ENCODE measurements at places on chromosomes 1 and 21. TPM values are rescaled to one million over a fixed set of nuclear protein-coding genes. Genes with fewer than 3 reads are reported as not detected.

GRCh38 chr1:53979712-53980450 is 33.7 kb downstream of the LRRC42 start:
- DNase-seq = no peak

DNA sequence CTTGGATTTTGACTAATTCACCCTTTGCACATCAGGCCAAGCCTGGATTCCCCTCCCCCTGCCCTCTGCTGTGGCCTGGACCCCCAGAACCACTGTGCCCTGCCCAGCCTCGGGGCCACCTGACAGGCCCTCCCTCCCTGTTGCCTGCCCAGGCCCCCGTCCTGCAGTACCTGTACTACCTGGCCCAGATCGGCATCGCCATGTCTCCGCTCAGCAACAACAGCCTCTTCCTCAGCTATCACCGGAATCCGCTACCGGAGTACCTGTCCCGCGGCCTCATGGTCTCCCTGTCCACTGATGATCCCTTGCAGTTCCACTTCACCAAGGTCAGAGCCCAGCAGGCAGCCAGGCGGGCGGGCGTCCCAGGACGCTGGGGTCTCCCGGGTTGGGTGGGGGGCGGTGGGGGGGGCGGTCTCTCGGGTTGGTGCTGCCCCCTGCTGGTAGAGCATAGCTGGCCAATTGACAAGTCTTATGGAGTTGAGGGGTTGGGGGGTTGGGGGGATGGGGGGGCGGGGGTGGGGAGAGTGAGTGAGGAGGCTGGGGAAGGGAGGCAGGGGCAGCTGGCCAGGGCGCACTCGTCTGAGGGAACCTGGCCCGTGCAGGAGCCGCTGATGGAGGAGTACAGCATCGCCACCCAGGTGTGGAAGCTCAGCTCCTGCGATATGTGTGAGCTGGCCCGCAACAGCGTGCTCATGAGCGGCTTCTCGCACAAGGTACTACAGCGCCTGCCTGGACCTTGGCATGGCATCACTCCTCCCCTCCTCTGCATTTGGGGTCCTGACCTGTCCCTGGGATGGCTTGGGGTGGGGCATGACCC is 10.7 kb downstream of the AMPD2 start:
- no peak for DNase-seq

- no peak for DNase-seq
Observed at GRCh38 chr1:219339466-219339865, 165.8 kb downstream of the LYPLAL1 start.

Gene CPTP
- total RNA-seq = 23.7 TPM

GRCh38 chr1:157319567-157319966 is 181.4 kb upstream of the ETV3 start:
- no peak for DNase-seq

DNA sequence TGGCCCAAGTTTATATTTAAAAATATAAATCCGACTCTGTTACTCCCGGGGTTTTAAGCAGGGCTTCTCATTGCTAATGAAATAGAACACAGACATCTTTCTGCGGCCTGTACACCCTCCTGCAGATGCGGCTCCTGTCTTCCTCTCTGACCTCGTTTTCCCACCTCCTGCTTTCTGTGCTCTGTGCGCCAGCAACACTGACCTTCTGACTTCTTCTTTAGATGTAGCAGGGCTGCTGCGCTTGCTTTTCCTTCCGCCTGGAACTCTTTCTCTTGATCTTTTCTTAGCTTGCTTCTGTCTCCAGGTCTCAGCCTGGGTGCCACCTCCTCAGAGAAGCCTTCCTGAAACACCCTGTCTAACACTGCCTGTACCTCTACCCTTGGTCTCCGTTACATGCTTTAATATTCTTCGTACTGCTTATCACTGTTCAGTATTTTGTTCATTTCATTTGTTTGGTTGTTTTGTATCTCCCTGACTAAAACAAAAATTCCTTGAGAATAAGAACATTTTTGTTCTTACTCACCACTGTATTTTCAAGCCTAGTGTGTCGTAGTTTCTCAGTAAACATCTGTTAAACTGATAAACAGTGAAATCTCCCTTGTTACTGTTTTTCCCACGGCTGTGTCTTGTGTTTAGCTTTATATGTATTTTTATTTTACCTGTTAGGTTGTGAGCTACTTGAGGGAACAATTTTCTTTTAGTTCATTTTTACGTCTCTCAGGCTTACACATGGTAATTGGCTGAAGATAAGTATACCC is 79.0 kb downstream of the ST3GAL3 start:
- DNase-seq = no peak

DNA sequence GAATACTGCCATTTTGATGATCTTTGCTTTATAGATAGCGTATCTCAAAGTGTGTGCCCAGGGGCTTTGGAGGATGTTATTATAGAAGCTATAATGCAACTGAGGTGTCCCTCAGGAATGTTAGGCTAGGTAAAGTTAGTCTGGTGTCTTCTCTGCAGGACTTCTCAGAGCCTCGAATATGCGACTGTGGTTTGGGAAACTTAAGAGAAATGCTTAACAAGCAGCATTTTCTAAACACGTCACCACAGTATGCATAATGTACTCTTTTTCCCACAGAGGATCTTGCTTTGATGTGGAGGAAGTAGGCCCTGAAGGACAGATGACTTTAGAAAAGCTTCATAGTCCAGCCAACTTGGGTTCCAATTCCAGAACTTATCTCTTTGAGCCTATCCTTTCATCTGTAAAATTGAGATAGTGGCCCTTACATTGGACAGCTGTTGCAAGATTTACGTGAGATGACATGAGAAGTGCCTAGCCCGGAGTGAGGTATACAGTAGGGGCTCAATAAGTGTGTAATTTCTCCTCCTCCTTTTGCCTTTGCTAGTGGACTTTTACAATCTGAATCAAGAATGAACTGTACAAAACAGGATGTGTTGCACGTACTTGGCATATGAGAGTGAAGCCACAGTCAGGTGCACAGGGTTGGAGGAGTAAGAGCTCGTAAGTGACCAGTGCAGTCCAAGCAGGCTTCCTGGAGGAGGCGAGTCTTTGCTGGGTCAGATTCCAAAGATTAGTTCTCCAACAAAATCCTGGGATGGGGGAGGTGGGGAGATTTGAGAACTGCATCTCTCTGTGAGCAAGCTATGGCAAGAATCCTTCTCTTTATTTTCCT is 29.7 kb upstream of the TRABD2B start:
- DNase-seq = no peak

Gene GNG4
- total RNA-seq = 11.6 TPM

DNA sequence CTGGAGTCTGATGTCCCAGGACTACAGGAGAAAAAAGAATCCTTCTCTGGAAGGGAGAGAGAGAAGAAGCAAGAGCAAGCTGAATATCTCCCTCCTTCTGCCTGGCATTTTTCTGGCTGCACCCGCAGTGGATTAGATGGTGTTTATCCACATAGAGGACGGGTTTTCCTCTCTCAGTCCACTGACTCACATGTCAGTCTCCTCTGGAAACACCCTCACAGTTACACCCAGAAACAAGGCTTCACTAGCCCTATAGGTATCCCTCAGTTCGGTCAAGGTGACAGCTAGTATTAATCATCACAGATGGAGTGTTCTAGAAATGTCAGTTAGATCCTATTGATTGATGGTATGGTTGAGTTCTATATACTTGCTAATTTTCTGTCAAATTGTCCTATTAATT is 87.9 kb downstream of the RHOU start:
- DNase-seq = no peak

Measured in Calu3 (cell line).